Hematopoietic multipotent progenitor cell treated with erythropoietin and hydrocortisone succinate and interleukin-3 and kit ligand, for 15 days (in vitro differentiated cells): ENCODE measurements at places on chromosomes 6 and 20.

DNA sequence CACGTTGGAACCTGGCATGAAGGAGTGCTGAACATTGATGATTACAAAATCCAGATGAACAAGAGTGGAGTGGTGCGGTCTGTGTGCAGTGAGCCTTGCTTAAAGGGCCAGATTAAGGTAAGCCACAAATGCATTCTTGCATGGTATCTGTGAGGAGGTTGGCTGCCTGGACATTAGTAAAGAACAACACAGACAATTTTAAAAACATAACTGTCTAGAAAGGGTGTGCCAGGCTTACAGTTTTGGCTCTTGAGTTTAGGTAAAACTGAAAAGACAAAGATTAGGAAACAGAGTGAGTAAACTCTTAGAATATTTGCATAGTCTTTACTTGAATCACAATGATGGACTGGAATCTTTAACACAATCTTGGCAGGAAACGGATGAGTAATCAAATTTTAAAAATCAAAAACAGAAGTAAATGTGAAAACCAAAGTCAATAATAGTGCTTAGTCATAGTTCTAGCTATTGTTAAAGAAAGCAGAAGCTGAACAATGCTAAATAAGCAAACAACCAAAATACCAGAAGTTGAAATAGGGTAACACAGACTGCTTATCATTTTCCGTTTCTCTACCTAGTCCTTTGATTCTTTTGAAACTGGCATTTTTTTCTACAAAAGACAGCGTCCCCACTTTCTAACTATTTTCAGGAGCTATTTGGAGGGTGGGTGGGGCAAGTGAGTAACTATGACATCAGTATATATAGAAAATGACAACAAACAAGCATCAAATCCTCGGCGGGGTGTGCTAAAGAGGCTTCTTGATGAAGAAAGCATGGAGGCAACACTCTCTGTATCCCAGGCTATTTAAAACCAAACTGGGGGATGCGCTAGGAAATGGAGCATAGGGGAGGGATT is 185.8 kb upstream of the RAB32 start:
- no peak for DNase-seq

DNA sequence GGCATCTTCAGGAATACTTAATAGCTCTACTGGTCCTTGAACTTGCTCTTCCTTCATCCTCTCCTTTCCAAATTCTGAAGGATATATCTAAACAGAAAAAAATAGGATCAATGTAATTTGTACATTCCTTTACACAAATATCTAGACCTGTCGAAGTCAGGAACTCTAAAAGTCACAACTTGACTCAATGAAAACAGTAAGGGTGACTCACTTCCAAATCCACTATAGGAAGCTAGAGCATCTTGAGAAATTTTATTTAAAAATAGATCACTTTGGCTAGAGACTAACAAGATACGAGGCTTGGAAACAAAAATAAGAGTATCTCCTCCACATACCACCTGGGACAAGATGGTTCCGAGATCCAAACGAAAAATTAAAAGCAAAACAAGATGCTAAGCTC is 12.2 kb downstream of the ESF1 start:
- DNase-seq: no peak

DNA sequence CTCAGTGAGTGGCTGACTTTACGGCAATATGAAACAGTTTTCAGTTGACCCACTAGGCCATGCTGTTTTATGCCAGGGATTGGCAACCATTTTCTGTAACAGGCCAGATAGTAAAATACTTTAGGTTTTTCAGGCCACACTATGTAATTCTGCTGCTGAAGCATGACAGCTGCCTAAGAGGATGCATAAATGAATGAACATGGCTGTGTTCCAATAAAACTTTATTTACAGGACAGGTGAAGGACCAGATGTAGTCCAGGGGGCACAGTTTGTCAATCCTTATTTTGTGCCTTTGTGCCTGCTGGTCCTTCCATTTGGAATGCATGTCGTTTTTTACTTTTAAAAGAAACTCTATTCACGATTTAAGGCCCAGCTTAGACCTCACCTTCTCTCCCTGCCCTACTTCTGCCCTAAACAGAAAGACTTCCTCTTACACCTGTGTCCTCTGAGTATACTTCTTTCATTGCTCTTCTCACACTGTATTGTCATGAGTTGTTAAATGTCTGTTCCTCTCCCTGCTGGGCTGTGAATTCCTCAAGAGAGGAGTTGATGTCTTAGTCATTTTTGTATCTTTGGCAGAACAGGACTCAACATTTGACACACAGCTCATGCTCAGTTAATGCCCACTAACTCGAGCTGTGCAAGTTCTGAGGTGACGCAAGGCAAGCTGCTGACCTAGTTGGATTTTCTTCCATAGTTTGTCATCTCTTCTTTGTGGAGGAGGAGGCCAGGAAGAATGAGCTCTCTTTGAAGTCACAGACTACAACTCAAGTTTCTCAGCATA is 90.1 kb upstream of the MAP7 start:
- no peak for DNase-seq

DNA sequence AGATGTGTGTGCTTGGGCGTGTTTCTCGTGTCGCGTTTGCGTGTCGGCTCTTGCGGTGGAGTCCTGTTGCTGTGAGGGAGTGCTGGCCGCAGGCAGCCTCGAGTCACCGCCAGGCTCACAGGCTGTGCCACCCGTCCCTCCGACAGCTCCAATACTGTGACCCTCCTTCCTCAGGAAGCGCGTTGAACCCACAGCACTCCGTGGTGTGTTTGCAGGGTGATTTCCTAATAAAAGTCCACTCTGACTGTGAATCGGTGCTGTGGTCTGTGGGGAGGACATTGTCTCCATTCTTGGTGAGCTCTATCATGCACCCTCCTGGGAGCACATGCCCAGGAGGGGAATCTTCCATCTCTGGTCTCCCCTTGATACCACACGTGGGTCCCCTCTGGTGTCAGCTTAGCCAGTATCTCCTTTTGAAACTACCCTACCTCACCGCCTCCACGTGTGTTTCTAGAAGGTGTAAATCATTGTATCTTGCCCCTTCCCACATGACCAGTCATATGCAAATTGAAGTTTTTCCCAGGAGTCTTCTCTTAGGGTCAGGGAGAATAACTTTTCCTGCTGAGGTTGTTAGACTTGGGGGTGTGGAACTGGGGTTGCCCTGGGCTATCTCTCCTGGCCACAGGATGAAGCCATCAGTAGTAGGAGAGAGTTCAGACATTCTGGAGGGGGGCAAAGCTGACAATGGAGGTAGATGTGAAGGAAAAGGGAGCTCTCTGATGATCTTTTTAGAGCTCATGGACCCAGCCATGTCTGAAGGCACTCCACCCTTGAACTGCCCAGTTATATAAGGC is 13.3 kb upstream of the PCMTD2 start:
- DNase-seq: no peak

- peak; percentile 58 for DNase-seq
Measured at GRCh38 chr6:163438940-163439335, 24.4 kb downstream of the QKI start.

- no peak for DNase-seq
Measured at GRCh38 chr6:159103396-159104162, 58.8 kb upstream of the TAGAP start.

DNA sequence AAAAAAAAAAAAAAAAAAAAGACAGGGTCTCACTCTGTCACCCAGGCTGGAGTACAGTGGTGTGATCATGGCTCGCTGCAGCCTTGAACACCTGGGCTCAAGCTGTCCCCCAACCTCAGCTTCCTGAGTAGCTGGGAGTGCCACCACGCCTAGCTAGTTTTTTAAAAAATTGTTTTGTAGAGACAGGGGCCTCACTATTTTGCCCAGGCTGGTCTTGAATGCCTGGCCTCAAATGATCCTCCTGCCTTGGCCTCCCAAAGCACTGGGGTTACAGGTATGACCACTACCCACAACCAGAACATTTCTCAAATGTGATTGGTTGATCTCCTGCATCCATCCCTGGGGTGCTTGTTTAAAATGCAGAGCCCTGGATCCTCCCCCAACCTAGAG is 5.6 kb upstream of the RBCK1 start:
- DNase-seq: no peak

- DNase-seq: no peak
Measured at GRCh38 chr6:32803416-32803815, 13.4 kb downstream of the HLA-DOB start.

DNA sequence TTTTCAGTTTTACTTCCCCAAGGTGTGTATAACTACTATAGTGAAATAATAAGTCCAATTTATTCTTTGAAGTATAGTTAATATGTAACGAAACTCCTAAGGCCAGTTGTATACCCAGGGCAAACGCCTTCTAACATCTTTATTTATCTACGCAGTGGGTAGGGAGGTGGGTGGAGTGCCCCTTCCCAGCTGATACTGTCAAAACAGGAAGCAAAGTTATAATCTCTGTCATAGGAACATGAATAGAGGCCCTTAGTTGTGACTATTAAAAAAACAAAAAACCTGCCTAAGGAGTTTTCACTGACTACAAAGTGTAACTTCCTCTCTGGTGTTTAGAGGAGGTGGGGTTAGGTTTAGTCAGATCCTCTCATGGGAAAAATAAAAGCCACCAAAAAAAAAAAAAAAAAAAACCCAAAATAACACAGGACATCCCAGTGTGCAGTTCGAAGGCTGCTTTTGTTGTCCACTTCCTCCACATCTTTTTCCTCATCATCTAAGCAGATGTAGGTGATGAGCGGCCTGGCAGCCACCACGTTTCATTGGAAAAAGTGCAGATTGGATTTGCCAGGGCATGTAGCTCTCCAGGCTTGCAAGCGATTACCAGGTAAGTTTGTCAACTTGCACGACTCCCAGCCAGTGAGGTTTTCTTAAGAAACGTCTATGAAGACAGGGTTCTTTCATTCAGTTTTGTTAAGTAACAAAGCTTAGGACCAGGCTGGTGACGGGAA is 58.7 kb downstream of the UTRN start:
- DNase-seq: no peak
